ENCODE measurements at places on chromosomes 11 and 22. TPM values are rescaled to one million over a fixed set of nuclear protein-coding genes. Genes with fewer than 3 reads are reported as not detected.

PKP3 gene
- 0.12 TPM for total RNA-seq

CRYAB gene
- 40.8 TPM for total RNA-seq

TRIM34 gene
- total RNA-seq: 11.8 TPM

MPZL3 gene
- 0.12 TPM for total RNA-seq

MAPK8IP2 gene
- total RNA-seq: 0.12 TPM

ANO9 gene
- not detected for total RNA-seq

CHRM1 gene
- not detected for total RNA-seq

IGSF22 gene
- total RNA-seq: 0.23 TPM

DSCAML1 gene
- not detected for total RNA-seq

CRYBA4 gene
- total RNA-seq: not detected

MMP13 gene
- total RNA-seq: not detected

TRIM48 gene
- total RNA-seq: not detected

OTOG gene
- not detected for total RNA-seq

SHANK3 gene
- total RNA-seq: 0.30 TPM

CDC42BPG gene
- total RNA-seq: under 0.01 TPM

TREH gene
- total RNA-seq: 0.08 TPM

CALCA gene
- not detected for total RNA-seq

HSPB2 gene
- total RNA-seq: 1.9 TPM

ZP1 gene
- total RNA-seq: 0.12 TPM

Measured in smooth muscle cell of the coronary artery (primary cell).